ENCODE measurements at places on chromosomes 2 and 18.

DNA sequence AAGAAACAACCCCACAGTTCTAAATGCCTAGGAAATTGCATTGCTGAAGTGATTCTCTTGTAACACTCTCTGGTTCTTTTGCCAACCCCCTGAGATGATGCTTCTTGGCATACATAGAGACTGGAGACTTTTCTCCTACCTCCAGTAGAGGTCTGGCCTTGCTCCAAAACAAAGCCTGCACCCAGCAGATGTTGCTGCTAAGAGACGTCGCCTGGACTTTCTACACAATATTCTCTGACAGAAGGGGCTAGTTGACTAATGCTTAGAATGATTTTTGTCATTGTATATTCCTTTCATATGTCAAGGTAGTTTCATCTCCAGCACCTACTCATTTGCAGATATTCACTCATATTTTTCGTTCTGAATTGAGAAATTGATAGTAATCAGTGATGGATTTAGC is 24.6 kb downstream of the SOWAHC start:
- no peak for DNase-seq

- DNase-seq: no peak
Measured at GRCh38 chr2:215107216-215108056, 31.0 kb downstream of the ABCA12 start.

GRCh38 chr2:182372661-182373060 is 54.2 kb downstream of the PDE1A start:
- DNase-seq: peak; percentile 34

GRCh38 chr2:36783246-36783645 is 86.7 kb downstream of the VIT start:
- no peak for DNase-seq

DNA sequence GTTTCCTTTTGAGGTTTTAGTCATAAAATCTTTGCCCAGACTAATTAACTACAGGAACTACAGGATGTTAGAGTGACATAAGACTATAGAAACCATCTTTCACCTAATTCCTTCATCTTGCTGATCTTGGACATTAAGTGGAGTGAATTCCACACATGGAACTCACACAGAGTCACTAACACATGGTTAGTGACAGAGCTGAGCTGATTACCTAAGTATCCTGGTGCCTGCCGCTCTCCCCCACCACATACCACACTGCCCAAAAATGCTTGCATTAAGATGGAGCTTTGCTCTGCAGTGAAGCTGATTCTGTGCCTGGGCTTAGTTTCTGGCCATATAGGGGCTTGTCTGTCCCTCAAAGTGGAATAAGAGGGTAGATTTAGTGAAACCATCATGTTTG is 332.9 kb upstream of the NT5C1B start:
- DNase-seq: no peak

DNA sequence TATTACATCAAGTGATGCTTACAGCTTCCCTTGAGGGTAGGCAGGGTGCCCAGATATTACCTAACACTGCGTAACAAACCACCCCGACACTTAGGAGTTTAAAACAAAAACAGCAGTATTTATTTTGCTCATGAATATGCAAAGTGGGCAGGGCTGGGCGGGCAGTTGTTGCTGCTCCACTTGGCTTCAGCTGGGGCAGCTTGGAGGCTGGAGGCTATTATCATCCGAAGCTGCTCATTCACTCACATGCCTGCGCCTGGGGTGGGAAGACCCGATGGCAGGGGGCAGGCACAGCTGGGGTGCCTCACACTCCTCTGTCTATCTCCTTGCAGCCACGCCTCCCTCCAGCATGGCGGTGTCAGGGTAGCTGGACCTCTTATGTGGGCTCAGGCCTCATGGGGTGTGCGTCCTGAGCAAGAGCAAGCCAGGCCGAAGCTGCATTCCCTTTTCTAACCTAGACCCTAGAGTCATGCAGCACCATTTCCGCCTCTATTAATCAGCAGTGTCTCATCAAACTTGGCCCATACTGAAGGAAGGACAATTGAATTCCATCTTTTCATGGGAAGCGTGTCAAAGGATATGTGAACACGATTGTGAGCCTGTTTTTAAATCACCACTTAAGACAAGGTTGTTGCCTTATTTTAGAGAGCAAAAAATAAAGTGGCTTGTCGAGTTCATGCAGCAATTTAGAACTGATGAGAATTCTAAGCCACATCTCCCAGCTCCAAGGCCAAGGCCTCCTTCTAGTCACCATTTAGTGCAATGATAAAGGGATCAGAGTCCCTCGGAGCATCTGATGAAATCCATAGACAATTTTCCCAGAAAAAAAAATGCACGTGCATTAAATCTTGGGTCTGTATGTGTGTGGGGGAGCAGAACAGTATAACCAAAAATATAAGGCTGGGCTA is 54.9 kb downstream of the SDC1 start:
- no peak for DNase-seq

DNA sequence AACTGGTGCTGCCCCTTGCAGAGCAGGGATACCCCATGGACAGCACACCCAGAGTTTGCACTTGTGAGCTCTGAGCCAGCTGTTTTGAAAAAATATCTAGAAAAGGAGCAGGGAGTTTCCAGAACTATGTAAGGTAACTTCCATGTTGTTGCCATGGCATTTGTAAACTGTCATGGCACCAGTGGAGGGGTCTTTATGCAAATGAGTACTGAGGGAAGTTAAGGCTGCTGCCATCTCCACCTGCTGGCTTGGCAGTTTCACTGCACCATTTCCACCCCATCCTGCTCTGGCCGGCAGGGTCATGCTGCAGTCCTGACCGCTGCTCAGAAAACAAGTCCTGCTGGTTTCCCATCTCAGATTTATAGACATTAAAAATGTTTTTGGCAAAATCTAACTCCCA is 52.3 kb upstream of the SNTG2 start:
- peak; percentile 59 for DNase-seq

- peak; percentile 72 for DNase-seq
Measured at GRCh38 chr2:27960237-27960912, 69.8 kb downstream of the BABAM2 start.

DNA sequence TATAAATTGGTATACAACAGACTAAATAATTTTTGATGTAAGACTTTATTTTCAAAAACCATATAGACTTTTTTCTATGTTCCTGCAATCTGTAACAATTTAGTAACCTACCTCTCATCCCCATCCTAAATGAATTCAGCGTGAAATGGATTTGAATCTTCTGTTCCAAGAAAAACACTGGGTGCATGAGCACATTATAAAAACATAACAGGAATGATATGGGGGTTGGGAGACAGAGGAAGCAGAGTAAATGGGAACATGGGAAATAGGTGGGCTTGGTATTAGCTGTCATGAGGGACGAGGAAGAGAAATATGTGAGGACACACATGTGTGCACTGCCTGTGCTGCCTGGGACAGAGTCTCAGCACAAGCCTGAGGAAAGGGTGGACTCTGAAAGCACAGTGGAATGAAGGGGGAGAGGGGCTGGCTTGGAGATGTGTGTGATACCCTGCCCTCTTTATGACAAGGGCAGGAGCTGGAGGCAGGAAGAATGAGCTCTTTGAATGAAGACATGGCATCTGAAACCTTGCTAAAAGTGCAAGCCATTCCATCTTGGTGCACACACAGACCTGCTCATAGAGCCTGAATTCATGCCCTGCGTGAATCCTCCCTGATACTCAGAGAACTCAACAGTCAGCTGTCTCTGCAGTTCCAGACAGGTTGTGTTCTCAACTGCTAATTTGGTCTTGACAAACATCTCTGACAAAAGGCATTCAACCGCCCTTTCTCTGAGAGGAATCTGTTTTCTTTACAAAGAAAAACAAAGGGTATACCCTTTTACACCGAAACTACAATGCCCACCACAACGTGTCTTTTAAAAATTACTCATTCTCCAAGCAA is 66.6 kb downstream of the EPB41L3 start:
- peak; percentile 62 for DNase-seq

- DNase-seq: peak; percentile 26
Measured at GRCh38 chr2:41877114-41877678, 170.6 kb upstream of the PKDCC start.

GRCh38 chr2:43136876-43137275 is 89.5 kb downstream of the ZFP36L2 start:
- no peak for DNase-seq

- no peak for DNase-seq
Measured at GRCh38 chr2:46335391-46336282, 38.4 kb downstream of the EPAS1 start.

DNA sequence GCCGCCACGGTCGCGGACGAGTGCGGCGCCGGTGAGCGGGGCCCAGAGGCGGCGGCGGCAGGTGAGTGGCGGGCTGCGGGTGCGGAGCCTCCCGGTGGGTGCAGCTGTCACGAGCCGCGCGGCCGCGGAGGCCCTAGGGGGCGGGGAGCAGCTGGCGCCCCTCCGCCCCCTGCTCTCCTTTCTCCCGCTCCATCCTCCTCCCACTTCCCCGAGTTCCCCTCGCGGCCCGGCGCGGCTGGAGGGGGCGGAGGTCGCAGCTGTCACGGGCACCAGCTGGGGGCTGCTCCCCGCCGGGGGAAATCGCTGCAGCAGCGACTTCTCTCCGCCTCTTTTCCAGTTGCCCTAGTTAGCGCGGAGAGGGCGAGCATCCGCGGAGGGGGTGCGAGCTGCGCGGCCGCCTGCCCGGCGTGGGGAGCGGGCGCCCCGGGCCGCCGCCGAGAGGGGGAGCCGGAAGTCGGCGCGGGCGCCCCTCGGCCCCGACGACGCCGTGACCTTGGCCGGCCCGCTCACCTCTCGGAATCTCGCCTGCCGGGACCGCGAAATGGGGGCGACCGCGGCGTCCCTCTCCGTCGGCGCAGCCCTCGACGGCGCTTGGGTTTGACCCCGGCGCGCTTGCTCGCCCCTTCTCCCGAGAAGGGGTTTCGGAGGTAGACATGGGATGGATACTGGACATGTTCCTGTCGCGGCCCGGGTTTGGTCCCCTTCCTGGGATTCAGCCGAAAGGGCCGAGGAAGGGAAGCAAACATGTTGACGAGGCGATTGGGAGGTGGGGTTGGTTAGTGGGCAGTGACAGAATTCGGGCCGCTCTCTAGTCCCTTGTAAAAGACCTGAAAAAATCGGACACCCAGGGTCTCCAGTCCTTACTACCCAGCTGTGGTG is 727 bp downstream of the NCOA1 start:
- peak; percentile 34 for DNase-seq

DNA sequence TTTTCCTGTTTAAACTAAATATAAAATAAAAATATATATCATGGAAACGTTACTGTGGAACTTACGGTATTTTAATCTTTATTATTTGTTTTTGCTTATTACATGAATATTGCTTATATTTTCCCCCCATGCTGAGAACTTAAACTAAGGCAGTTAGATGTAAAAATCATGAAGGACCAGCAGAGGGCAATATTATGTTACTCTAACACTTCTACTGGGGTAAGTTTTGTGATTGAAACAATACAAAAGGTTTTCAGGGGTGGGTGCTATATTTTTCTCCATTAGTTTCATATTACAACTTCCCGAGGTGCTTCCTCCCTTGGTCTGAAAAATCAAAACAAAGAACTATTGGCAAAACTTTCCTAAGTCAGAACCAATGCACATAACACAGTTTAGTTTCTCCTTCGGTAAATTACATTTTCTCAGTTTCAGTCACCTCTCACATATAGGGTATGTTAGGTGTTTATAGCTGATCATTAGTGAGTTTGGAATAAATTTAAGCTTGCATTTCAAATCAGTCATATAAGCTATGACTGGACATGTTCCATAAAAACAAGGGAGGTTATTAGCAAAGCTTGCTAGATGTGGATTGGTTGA is 54.8 kb downstream of the ZNF407 start:
- peak; percentile 55 for DNase-seq
